ENCODE measurements at places on chromosomes 11 and 22.

- DNase-seq: no peak
Measured at GRCh38 chr22:50595189-50595588, 5.4 kb upstream of the MAPK8IP2 start.

DNA sequence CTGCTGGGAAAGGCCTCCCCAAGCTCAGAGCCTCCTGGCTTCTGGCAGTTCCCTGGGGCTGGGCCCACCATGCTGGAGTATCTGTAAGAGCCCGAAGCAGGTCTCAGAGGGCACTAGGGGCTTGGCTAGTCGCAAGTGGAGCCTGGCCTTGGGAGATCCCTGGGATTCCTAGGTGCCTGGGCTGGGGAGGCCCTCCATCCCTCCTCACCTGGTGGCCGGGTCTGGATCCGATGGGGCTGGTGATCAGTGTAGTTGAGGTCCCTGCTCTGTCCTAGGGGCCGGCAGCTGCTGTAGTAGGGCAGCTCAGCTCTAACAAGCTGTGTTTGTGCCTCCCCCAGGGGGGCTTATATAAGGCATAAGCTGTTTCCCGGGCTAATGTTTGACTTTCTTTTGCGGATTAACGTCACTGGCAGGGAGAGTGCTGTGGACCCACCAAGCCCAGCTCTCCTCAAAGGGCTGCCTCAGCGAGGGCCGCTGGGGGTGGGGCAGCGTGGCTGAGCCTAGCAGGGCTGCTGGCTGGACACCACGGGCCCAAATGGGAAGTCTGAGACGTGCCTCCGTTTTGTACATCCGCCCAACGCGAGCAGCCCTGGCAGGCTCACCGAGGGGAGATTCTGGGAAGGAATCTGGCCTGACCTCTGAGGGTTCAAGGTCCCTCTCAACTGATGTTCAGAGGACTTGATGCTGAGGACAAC is at the start of gene SLC22A8:
Gene SLC22A8 (minus strand): TSS at position 321 of the 695 bp plus-strand sequence. CDS start 883 bp downstream, outside the sequence.
- DNase-seq: no peak

- DNase-seq: no peak
Measured at GRCh38 chr11:29127461-29127860, 889.4 kb downstream of the KCNA4 start.

DNA sequence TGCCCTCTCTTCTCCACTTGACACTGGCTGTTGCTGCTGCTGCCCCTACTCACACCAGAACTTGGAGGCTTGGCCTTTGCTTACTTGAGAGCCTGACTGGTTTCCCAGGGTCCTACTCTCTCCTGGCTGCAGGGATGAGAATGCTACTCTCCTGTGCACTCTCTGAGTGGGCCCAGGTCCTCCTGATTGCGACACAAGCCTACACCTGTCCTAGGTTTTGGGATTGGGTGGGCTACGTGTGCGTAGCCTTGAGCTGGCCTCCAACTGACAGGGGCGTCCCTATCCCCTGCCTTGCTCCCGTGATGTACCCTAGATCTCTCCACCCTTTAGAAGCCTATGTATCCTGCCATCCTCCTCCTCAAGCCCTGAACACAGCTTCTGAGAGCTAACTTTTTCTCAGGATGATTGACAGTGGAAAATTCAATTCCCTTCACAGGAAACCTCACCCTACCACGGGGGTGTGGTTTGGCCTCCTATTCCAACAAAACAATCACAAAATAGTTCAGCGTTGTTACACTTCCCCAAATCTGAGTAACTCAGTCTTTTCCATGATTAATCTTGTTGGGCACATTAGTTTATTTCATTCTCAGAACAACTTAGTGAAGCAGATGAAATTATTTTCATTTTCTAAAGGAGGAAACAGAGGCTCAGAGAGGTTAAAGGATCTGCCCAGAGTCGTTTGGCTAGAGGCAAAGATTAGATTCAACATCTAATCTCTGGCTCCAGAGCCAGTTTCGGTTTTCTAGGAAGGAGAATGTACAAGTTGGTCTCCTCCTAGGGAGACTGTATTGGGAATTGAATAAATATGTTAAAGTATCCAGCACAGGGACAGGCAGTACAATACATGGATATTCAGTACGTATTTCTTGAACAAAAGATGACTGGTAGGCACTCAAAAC is 17.6 kb upstream of the AMOTL1 start:
- DNase-seq: no peak

DNA sequence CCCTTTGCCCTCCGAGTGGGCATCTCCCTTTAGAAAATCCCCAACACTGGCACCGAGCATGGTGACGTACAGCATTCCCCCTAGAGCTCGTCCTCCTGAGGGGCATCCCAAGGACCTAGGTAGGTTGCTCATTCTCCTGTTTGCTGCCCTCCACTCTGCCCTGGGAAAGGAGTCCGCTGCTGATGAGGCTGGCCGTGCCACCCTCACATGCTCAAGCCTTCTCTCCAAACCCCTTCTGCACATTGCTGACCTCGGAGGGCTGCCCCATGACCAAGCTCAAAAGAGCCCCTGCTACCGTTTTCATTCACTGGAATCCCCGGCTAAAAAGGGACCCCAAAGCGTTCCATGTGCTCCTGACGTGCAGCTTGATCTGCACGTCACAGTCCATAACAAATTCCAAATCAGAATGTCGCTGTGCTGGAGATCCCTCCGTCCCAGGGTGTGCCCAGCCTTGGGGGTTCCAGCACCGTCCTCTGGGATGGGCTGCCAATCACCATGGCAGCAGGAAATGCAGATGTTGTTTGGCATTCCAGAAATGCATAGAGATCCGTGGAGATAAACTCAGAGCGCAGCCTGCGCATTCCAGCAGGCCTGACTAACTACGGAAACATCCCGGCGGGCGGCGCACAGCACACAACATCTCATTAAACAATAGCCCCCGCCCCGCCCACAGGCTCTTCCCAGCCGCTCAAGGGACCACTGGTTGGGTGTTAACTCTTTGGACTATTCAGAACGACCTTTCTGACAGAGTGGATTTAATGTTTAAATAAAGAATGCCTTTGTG is 26.3 kb upstream of the GNB1L start:
- DNase-seq: no peak

- no peak for DNase-seq
Measured at GRCh38 chr11:75946531-75947530, 131.8 kb downstream of the UVRAG start.

DNA sequence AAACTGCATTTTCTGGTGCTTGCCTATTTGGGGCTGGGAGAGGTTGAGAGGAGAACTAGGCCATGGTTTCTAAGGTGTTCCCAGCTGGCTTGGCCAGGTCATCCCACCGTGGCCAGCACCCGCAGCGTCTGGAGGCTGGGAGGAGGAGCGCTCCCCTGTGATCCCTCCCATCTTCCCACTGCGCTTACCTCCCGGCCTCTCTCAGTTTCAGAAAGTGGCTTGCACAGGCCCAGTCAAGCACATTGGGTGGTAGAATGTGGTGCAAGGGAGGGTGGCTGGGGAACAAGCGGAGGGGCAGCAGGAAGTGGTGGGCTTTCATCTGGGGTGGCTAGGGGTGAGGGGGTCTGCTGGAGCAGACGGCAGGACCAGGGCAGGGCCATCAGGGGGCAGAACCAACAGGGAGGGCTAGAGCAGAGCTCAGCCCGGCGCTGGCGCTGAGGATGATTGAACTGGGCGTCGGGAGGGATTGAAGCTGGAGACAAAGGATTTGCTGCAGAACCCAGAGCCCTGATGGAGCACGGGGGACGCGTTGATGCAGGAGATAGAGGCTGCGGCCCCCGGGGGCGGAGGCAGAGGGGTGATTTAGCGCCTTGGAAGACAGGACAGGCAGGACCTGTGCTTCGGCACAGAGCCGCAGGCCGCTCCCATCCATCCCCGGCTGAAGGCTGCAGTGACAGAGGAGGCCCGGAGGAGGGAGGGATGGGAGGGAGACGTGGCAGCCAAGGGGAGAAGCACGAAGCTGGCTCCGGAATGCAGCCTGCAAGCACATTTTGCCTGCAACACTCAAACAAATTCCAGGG is 76.0 kb downstream of the TRIM29 start:
- no peak for DNase-seq

DNA sequence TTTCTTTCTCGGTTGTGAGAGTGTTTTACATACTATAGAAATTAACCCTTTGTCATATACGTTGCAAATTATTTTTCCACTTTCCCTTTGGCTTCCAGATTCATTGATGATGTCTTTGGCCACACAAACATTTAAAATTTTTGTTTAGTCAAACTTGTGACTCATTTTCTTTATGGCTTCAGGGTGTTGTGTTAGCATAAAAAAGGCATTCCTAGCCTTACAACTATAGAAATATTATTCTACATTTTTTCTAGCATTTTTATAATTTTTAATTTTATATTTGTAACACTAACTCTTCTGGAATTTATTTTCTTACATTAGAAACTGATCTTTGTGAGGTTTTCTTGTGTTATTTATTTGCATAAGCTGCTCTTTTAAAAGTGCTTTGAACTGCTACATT is 12.1 kb downstream of the GRIA4 start:
- no peak for DNase-seq

GRCh38 chr11:131079036-131079435 is 162.8 kb upstream of the SNX19 start:
- DNase-seq: no peak

DNA sequence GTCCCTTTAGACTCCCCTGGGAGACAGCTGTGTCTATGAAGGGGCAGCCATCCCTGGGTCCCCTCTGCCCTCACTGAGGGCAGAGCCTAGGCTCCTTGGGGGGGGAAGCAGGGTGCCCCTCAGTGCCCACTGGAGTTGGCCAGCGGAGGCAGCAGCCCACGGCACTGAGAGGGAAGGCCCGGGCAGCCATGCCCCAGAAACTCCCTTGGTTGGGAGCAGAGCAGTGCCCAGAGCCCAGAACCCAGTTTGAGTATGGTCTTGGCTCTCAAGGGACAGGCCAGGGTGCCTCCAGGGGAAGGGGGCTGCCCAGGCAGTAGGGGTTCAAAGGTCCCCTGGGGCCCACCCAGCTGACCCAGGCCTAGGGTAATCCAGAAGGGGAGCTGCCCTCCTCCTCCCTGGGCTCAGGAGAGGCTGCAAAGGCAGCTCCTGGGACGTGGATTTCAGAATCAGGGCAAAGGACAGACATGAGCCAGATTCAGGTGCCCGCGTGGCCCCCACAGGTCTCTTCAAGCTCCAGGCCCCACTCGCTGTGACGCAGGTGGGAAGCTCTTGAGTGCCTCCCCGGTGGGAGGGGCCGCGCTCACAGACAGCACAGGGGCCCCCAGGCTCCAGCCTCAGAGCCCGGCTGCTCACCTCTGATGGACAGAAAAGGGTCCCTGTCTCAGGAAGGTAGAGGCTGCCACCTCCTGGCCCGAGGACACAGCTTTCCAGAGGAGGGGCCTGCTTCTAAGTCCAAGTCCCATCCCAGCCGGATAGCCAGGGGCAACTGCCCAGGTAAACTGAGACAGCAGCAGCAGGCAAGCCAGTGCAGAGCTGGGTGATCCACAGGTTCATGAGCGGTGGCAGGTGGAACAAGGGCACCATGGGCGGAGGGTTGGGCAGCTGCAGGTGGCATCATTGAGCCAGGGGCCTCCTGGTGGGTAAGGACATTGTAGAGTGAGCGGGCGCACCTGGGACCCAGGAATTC is 2.6 kb downstream of the C11orf21 start:
- DNase-seq: peak; percentile 33

GRCh38 chr11:112394304-112394703 is 133.6 kb upstream of the PLET1 start:
- no peak for DNase-seq

Data from stimulated activated CD4-positive, alpha-beta T cell treated with anti-CD3 and anti-CD28 coated beads, Interleukin-4, amount 100 ng/mL, for 24 hours (primary cell).